ENCODE measurements at places on chromosomes 7 and 10.

DNA sequence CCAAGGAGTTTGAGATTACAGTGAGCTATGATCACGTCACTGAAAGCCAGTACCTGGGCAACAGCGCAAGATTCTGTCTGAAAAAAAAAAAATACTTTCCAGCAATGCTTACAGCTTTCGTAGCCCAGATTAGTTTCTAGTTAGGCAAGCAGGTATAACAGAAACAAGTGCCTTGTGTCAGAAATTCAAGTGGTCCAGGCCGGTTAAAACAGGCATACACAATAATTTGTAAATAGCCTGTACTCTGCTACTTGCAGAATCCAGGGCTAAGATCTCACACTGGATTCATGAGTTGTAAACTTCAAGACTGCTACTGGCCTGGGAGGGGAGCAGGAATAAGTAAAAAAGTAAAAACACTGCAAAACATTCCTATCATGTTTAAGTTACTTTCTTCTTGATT, 512.9 kb downstream of the IPMK start:
- no peak for DNase-seq

DNA sequence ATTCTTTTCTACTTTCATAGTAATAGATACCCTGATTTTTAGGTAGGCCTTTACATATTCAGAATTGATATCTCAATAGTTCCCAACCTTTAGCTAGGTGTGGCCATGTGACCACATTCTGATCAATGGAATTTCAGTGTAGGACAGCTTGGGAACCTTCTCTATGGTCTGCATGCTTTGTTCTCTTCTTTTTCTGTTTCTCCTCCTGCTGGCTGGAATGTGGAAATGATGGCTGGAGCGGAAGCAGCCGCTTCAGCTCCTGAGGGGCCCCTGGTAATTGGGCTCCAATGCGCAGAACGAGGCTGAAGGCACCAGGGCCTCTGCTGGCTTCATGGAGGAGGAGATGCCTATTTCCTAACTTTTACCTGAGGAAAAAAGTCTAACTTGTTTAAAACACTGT, 152.6 kb downstream of the ZMYND11 start:
- no peak for DNase-seq

DNA sequence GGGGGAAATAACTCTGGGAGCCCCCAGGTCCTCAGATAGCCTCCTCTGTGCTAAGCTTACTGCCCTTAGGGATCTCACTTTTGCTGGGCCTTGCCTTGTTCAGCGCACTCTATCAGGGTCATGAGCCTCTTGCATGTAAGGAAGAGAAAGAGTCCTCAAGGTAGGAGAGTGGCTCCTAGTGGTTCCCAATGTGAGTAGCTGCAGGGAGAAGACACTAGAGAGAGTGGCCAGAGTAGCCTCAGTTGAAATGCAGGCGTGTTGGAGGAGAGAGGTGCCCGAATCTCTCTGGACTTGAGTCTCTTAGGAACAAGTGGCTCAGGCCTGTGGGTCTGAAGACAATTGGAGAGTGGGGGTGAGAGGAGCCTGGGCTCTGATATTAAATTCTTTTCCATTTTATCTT, 94.3 kb upstream of the SORCS3 start:
- no peak for DNase-seq

DNA sequence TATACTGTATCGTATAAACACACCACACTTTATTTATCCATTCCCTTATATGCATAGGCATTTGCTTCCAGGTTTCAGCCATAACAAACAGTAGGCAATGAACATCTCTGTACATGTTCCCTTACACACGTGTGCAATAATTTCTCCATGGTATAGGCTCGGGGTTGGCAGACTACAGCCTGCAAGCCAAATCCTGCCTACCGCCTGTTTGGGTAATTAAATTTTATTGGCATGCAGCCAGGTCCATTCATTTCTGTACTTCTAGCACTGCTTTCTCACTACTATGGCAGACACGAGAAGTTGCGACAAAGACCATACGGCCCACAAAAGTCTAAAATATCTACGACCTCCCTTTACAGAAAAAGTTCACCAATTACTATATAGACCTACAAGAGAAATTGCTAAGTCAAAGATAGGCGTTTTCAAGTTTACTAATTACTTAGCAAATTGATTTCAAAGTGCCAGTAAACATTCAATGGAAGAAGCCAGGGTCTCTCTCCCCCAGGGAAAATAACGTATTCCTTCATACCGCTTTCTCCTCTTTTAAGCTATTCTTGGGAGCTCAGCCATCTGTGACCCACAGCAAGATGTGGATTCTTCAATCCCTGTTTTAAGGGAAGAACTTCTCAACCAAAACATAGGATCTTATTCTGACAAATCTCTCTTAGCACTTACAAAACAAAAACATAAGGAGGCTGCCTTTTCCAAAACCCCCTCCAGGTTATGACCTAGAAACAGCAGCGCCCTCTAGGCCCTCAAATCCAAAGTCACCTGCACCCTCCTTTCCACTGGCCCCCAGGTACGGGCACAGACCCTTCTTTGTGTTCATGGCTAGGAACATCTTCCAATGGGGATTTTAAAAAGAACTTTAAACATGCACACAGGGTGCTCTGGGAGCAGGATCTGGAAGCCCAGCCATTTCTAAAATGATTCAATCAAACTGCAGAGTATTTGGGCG, 100.5 kb downstream of the FGFR2 start:
- DNase-seq: no peak

DNA sequence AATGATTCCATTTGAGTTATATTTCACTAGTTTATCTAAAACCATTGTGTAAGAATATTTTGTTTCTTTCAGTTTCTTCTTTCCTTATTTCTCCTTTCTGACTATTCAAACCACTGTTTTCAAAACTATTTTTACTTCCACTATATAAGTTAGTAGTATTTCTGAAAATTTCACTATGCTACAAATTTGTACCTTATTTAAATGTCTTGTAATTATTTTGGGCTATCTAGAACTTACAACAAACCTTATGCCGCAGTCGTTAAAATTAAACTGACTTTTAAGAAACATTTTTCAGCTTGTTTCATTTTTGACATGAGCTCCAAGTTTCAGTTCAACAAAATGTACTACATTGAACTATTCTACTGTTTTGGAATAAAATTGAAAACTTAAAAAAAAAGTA, 1.8 kb downstream of the TFEC start:
- no peak for DNase-seq

DNA sequence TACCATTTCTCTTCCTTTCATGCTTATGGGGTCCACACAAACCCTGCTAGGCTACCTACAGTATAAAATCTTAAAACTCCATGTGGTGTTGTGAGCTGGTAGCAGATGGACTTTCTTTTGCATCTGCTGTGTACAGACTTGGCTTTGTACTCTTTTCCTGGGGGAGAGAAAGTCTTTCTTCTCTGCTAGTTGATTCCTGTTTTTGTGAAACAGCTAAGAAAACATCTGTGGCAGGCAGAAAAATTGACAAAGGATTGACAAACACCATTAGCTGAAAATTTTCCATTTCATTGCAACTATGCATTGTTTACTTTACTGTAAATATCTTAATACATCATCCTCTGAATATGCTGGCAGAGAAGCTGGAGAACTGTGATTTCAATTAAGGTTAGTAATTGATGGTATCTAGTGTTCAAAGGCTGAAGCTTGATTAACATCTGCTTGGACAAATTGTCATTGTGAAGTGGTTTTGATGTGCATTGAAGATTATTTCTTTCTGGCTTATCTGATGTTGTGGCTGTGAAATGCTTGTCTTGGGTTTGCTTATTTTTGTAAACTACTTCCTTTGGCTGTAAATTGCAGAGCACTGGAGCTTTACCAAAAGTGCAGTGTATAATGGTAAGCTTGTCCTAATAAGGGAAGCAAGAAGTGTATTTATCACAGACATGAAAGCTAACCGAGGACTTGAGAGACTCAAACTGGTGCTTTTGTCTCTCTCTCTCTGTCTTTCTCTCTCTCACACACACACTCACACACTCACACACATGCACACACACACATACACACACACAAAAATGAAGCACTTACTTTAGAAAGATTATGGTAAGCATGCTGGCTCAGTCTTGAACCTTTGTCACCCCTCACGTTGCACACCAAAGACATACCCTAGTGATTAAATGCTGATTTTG, at the start of gene FOXP2:
TSS of gene FOXP2 (plus strand) at position 660 of the 908 bp plus-strand sequence. CDS start 11,697 bp downstream, outside the sequence.
- DNase-seq: no peak
